ENCODE measurements at places on chromosomes 7 and 10.
A peak's percentile ranks its signal among the peaks of the same experiment; 100 is the strongest.

- H3K4me1 ChIP-seq, result peaks cover 9% of the 10 kb centered on the region
- H3K36me3 ChIP-seq, result peaks cover 3% of the 10 kb centered on the region
- H3K4me3 ChIP-seq, result no peak overlapping the region
Observed at GRCh38 chr10:971613-972012, 16.6 kb upstream of the GTPBP4 start.

DNA sequence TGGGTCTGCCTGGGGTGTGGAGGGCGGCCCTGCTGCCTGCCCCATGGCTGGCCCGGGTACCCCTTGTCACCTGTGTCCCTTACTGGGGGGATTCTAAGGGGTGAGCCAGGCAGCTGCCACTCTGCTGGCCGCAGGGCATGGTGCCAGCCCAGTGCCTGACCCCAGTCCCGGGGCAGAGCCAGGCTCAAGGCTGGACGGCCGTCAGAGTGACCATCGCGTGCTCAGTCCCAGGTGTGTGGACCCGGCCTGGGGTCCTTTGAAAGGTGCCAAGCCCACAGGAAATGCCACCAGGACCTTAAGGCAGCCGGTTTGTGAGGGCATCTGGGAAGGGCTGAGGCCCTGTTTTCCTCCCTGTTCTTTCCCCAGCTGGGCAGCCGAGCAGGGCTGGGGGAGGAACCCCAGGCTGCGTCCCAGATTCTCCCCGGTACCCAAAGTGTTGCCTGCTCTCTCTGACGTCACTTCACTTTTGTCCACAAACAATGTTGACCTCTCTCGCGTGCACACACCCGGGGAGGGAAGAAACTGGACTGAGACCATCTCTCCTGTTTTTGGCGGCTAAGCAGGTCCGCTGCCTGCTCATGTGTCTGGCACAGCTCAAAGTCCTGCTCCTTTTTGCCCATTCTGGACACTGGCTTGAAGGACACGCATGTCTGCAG, 37.6 kb downstream of the PAPOLB start:
- no peaks in the 10 kb centered on the region for H3K36me3 ChIP-seq
- peaks cover 19% of the 10 kb centered on the region for H3K27me3 ChIP-seq
- DNase-seq, result no peak

GRCh38 chr7:641966-642365, 84.5 kb upstream of the DNAAF5 start:
- no peak overlapping the region for H3K27ac ChIP-seq
- no peaks in the 10 kb centered on the region for H3K27me3 ChIP-seq
- H3K4me3 ChIP-seq, result no peak overlapping the region
- peaks cover 36% of the 10 kb centered on the region for H3K36me3 ChIP-seq

DNA sequence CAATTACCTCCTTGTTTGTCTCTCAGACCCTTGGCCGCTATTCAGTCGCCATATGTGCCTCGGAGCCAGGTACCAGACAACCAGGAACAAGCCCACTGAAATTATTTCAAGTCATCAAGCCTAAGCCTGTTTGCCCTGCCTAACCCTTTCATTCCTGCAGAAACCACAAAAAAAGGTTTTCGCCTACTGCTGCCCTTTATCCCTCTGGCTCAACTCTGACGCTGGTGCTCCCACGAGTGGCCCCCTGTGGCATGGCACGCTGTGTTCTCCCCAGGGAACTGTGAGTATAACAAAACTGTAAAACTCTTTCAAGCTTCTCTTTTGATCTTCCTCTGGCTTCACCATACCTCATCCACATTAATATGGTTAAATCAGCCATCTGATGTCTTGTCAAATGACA, 215.7 kb upstream of the CDC14C start:
- H3K27ac ChIP-seq, result no peak overlapping the region
- DNase-seq, result no peak
- no peaks in the 10 kb centered on the region for H3K4me1 ChIP-seq
- no peaks in the 10 kb centered on the region for H3K27me3 ChIP-seq

GRCh38 chr10:22333167-22333974, 11.9 kb upstream of the SPAG6 start:
- no peak for DNase-seq
- peak overlapping the region; percentile 70 for H3K27ac ChIP-seq
- H3K4me3 ChIP-seq, result peak overlapping the region; percentile 68
- peaks cover 34% of the 10 kb centered on the region for H3K4me1 ChIP-seq
- H3K27me3 ChIP-seq, result peaks cover 26% of the 10 kb centered on the region
- peaks cover 18% of the 10 kb centered on the region for H3K36me3 ChIP-seq

DNA sequence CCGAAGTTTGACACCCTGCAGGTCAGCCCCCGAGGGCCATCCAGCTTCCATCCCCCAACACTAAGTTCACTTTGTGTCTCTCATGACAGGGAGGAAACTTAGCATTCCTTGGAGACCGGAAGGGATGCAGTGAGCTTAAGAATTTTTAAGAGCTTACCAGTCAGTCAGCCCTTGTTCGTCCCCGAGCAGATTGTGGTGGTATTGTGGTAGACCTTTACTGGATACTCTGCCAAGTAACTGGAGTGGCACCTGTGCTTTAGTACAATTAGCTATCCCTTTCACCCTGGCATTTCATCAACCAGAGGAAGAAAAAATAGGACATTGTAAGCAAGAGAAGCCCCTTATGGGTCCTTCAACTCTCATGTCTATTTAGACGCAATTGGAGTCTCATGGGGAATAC, 74.8 kb downstream of the NSUN6 start:
- H3K4me3 ChIP-seq, result no peak overlapping the region
- H3K27me3 ChIP-seq, result no peaks in the 10 kb centered on the region
- H3K36me3 ChIP-seq, result peaks cover 48% of the 10 kb centered on the region
- no peaks in the 10 kb centered on the region for H3K4me1 ChIP-seq
- DNase-seq, result no peak

GRCh38 chr7:2202901-2203765, 29.6 kb downstream of the MAD1L1 start:
- H3K27me3 ChIP-seq, result no peaks in the 10 kb centered on the region
- peak overlapping the region; percentile 42 for H3K27ac ChIP-seq
- H3K4me3 ChIP-seq, result no peak overlapping the region
- H3K4me1 ChIP-seq, result peaks cover 26% of the 10 kb centered on the region

DNA sequence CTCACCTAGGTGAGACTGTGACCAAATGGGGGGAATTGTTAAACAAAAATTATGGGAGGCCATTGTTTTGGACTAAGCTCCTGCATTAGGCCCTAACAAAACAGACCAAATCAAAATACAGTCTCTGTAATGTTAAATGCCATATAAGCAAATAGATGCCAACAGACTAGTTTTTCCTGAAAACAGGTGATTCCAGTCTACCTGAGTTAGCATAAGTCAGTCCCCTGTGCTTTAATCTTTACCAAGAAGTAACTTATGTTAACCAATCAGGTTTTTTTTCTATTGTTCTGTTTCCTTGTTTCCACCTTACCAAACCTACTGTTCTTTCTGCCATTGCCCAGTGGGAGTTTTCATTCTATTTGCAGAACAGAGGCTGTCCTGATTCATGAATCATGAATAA, 48.0 kb downstream of the PDZD8 start:
- H3K4me3 ChIP-seq, result no peak overlapping the region
- no peaks in the 10 kb centered on the region for H3K27me3 ChIP-seq
- no peaks in the 10 kb centered on the region for H3K4me1 ChIP-seq

GRCh38 chr7:142864980-142865747, 10.3 kb downstream of the EPHB6 start:
- H3K27me3 ChIP-seq, result no peaks in the 10 kb centered on the region
- no peak overlapping the region for H3K4me3 ChIP-seq
- peaks cover 10% of the 10 kb centered on the region for H3K36me3 ChIP-seq
- peaks cover 6% of the 10 kb centered on the region for H3K4me1 ChIP-seq
- H3K27ac ChIP-seq, result no peak overlapping the region

DNA sequence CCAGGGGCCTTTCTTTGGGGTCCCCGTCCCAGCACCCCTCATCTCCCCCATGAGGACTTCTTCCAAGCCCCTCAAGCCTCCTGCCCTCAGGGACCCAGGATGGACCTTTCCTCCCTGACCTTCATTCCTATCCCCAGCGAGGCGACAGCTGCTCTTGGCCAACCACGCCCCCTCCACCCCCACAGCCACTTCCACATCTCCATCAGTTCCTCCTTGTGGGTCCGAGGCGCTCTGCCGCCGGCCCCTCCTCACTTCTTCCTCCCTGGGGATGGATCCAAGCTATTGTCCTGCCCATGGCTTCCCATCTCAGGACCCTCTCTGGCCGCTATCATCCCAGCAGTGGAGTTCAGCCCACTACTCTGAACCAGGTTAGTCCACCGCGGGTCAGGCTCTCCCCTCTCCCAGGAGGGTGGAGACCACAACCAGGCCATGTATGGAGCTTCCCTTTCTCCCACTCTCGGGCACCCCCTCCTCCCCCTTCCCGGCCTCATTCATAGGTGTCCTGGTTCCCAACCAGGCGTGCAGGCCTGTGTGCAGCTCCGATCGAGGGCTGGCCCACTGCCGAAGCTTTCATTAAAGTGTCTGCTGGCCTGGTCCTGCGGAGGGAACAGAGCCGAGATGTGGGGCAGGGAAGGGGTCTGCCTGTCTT, 1.7 kb upstream of the SH2B2 start:
- H3K36me3 ChIP-seq, result no peaks in the 10 kb centered on the region
- no peaks in the 10 kb centered on the region for H3K27me3 ChIP-seq
- no peak for DNase-seq

DNA sequence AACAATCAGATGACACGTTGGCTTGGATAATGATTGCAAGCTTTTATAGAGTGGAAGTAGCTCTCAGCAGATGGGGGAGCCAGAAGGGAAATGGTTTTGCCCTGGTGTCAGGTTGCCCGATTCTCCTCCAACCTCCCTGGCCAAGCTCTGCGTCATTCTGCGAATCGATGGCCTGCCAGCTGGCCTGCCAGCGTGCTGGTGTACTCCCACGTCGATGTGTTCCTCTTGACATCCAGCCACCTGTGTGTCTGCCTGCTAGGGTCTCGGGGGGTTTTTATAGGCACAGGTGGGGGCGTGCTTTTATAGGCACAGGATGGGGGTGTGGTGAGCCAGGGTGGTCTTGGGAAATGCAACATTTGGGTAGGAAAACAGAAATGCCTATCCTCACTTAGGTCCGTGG, 4.6 kb downstream of the NET1 start:
- H3K27ac ChIP-seq, result no peak overlapping the region
- H3K4me1 ChIP-seq, result no peaks in the 10 kb centered on the region
- no peaks in the 10 kb centered on the region for H3K27me3 ChIP-seq
- H3K4me3 ChIP-seq, result no peak overlapping the region

- H3K4me1 ChIP-seq, result no peaks in the 10 kb centered on the region
- no peak for DNase-seq
- H3K4me3 ChIP-seq, result no peak overlapping the region
- no peak overlapping the region for H3K27ac ChIP-seq
- no peaks in the 10 kb centered on the region for H3K36me3 ChIP-seq
Observed at GRCh38 chr10:131021246-131021895, 290.1 kb downstream of the TCERG1L start.

DNA sequence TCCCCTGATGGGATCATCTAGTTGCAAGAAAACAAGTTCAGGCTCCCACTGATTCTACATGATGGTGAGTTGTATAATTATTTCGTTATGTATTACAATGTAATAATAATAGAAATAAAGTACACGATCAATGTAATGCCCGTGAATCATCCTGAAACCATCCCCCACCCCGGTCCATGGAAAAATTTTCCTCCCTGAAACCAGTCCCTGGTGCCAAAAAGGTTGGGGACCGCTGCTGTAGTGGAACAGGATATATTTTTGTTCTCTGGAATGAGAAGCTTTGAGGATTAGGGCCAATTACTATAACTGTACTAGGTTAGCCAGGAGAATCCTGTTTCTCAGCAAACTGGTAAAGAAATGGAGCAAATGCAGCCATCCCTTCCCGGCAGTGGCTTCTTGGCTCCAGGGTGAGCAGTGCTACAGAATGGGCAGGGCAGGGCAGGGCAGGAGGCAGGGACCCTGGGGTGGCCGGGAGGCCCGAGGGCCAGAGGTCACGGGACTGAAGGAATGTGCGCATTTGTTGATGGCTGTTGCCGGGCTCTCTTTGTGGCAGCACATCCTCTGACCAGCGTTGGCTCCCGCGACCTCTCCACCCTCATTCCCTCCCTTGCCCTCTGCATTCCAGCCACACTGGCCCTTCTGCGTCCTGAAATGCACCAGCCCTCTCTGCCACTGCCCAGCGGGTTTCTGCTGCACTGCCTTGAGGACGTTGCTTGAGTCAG, 162.3 kb upstream of the NPS start:
- H3K27ac ChIP-seq, result no peak overlapping the region
- H3K36me3 ChIP-seq, result no peaks in the 10 kb centered on the region
- no peaks in the 10 kb centered on the region for H3K27me3 ChIP-seq
- H3K4me1 ChIP-seq, result no peaks in the 10 kb centered on the region

- peaks cover 41% of the 10 kb centered on the region for H3K36me3 ChIP-seq
- peak overlapping the region; percentile 10 for H3K4me3 ChIP-seq
- no peaks in the 10 kb centered on the region for H3K27me3 ChIP-seq
- peaks cover 38% of the 10 kb centered on the region for H3K4me1 ChIP-seq
- DNase-seq, result no peak
Observed at GRCh38 chr10:32337350-32337749, 9.6 kb downstream of the EPC1 start.

GRCh38 chr7:156515911-156516790, 124.4 kb upstream of the RNF32 start:
- no peaks in the 10 kb centered on the region for H3K4me1 ChIP-seq
- peaks cover 21% of the 10 kb centered on the region for H3K27me3 ChIP-seq
- H3K27ac ChIP-seq, result no peak overlapping the region
- no peak for DNase-seq
- H3K4me3 ChIP-seq, result no peak overlapping the region
- peaks cover 3% of the 10 kb centered on the region for H3K36me3 ChIP-seq

GRCh38 chr7:157573244-157573643, 236.4 kb downstream of the DNAJB6 start:
- peaks cover 4% of the 10 kb centered on the region for H3K36me3 ChIP-seq
- no peak overlapping the region for H3K4me3 ChIP-seq
- H3K4me1 ChIP-seq, result peaks cover 11% of the 10 kb centered on the region
- peaks cover 21% of the 10 kb centered on the region for H3K27me3 ChIP-seq

DNA sequence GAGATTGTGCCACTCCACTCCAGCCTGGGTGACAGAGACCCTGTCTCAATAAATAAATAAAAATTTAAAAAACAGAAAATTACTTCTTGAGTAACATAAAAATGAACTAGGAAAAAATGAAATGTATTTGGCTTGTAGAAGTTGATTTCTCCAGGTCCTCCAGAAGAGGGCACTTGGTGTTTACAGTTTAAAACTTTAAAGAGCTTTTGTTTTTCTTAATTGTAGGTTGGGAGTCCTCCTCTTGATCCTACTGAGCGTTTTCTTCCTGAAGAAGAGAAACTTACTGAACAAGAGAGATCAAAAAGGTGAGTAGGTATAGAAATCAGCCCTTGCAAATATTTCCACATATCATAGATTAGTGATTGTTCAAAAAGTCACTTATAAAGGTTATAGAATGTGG, 16.2 kb downstream of the KIFBP start:
- peaks cover 3% of the 10 kb centered on the region for H3K36me3 ChIP-seq
- no peak for DNase-seq
- H3K4me3 ChIP-seq, result no peak overlapping the region
- no peaks in the 10 kb centered on the region for H3K4me1 ChIP-seq
- no peaks in the 10 kb centered on the region for H3K27me3 ChIP-seq

DNA sequence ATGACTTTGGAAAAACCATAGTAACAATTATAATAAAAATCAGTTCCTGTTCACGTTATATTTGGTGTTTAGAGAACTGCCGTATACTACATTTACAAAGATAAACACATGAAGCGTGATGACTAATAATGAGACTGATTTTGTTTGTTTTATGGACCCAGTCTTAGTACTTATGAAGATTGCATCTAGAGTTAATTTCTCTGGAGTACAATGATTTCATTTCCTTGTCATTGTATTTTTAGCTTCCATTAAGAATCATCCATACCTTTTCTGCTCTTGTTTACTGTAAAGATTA, 2.9 kb downstream of the RBM20 start:
- H3K4me3 ChIP-seq, result no peak overlapping the region
- no peak for DNase-seq
- H3K4me1 ChIP-seq, result peaks cover 48% of the 10 kb centered on the region
- H3K27me3 ChIP-seq, result peaks cover 26% of the 10 kb centered on the region
